ENCODE measurements at places on chromosomes 6 and 20.

DNA sequence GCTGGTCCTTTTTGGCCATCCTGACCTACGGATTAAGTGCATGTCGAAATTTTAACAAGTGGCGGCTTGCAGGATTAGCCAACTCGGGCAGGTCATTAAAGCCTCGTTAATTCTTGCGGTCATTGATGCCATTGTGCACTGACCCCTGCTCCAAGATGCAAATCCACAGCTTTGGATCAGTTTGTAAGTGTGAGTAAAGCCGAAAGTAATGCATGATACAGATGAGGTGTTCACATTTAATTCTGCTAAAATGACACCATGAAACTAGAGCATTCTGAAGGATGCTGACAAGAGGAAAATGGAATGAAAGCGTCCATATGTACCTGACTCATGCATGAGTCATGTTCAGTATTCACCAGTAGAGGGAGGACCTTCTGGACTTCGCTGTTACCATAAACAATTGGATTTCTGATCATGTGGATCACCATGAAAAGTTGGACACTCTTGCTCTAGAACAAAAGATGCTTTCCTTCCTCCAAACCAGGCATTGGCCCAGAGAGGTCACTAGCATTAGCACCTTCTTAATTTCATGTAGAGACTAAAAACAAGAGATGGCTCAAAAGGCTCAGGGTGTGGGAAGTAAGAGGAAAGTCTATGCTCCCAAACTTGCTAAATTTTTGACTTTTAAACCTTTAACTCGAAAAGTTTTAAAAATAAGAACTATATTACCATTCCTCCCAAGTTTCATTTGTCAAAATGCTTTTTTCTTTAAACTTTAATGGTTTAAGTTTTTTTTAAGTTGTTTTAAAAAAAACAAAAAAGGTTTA, 48.0 kb downstream of the MUC22 start:
- DNase-seq, result peak; percentile 1

DNA sequence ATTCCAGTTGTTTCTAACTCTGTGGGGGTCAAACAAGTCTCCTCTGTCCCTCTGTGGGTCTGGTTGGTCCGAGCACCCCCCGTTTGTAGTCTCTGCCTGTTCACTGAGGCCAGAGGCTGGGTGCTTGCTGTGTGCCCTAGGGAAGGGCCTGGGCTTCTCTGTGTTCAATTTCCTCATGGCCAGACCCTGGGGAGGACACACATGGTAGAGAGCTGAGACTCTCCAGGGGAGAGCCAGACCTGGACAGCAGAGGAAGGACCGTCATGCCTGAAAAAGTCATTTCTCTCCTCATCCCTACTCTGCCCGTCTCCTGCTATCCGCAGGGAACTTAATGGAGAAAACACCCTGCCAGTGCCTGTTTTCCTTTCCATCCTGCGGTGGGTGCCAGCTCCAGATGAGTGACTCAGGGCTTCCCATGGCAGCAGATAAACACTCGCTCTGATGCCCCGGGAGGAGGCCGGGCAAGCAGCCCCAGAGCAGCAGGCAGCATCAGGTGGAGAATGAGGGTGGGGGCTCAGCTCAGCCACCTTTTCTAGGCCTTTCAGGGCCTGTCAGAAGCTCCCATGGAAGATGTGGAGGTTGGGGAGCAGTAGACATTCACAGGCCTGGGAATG, 51.9 kb downstream of the SNAI1 start:
- DNase-seq, result no peak

- DNase-seq, result no peak
Measured at GRCh38 chr6:33177552-33178446, 14.5 kb downstream of the COL11A2 start.

DNA sequence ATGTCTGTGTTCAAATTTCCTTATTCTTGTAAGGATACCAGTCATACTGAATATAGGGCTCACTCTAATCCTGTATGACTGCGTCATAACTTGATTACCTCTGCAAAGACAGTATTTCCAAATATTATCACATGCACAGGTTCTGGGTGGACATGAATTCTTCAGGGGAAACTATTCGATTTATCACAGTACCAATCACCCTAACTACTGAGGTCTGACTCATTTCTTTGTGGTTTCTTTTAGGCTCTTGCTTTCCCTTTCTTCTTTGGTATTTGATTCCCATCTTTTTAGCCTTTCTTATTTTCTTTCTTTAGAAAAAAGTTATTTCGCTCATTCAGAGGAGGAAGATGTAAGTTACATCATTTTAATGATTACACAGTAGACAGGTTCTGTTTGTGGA, 40.3 kb upstream of the TBX18 start:
- no peak for DNase-seq

DNA sequence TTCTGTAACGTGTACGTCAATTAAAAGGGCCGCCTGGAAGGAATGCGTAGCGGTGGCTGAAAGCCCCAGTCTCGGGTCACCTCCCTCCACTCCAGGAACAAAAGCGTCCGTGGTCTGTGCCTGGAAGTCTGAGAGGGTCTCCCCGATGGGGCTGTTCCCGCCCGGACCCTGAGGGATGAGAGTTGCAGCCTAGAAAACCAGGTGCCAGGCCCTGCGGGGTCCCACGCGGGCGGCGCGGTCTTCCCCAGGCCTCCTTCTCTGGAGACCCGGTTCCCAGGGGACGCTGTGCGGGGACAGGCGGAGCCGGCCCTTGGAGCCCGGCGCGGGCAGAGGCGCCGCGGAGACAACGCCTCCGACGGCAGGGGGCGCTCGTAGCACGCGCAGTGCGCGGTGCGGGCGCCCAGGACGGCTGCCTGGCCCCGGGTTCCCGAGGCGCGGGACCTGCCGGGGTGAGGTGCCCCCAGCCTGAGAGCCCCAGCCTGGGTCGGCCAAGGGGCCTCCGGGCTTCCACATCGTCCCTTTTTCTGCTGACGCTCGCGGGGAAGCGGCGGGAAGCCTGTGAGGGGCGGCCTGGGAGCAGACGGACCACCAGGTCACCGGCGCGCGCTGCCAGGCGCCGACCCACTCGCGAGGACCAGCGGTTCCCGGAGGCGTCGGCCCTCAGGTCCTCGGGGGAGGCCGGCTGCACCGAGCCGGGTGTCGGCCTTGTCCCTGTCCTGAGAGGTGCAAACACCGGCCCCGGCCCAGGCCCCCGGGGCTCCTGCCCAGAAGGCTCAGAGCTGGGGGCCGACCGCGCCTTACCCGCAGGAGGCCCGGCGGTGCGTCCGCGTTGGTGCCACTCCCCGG, 5.3 kb upstream of the FOXC1 start:
- DNase-seq, result peak; percentile 26

- no peak for DNase-seq
Measured at GRCh38 chr6:131212024-131212423, 76.8 kb downstream of the AKAP7 start.

- peak; percentile 80 for DNase-seq
Measured at GRCh38 chr20:47360297-47361056, 4.0 kb upstream of the ZMYND8 start.
